ENCODE measurements at places on chromosomes 11 and 22.

DNA sequence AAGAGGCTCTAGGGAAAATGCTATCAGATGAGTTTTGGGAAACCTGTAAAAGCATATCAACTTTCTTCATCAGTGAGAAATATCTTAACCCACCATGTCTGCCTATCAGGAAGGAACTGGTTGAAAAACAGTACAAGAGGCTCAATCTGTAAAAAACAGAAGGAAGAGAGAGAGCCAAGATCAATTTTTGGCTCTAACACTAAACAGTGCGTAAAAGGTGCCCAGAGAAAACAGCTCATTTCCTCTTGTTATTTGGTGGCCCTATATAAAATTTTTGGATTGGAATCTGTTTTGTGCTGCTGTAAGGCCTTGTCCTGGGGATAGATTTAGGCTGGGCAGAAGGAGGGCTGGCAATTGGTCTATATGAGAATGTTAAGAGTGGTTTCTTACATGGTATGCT is 12.1 kb downstream of the MS4A2 start:
- peak; percentile 25 for DNase-seq

- DNase-seq = peak; percentile 26
Measured at GRCh38 chr22:41445129-41446056, 1.2 kb downstream of the TOB2 start.

- no peak for DNase-seq
Measured at GRCh38 chr11:14751975-14752407, 108.4 kb downstream of the PDE3B start.

- DNase-seq = no peak
Measured at GRCh38 chr11:47469361-47470179, 20.6 kb upstream of the RAPSN start.

GRCh38 chr11:62710001-62710345 is 2.5 kb downstream of the GNG3 start:
- peak; percentile 55 for DNase-seq

DNA sequence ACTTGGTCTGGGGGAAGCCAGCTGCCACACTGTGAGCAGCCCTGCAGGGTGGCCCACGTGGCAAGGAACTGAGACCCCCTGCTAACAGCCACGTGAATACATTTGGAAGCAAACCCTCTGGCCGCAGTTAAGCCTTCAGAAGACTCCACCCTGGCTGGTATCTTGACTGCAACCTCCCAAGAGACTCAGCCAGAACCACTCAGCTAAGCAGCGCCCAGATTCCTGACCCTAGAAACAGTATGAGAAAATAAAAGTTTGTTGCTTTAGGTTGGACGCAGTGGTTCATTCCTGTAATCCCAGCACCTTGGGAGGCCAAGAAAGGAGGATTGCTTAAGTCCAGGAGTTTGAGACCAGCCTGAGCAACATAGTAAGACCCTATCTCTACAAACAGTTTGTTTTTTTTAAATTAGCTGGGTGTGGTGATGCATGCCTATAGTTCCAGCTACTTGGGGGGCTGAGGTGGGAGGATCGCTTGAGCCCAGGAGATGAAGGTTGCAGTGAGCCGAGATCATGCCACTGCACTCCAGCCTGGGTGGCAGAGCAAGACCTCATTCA is 8.7 kb downstream of the ZMAT5 start:
- no peak for DNase-seq

DNA sequence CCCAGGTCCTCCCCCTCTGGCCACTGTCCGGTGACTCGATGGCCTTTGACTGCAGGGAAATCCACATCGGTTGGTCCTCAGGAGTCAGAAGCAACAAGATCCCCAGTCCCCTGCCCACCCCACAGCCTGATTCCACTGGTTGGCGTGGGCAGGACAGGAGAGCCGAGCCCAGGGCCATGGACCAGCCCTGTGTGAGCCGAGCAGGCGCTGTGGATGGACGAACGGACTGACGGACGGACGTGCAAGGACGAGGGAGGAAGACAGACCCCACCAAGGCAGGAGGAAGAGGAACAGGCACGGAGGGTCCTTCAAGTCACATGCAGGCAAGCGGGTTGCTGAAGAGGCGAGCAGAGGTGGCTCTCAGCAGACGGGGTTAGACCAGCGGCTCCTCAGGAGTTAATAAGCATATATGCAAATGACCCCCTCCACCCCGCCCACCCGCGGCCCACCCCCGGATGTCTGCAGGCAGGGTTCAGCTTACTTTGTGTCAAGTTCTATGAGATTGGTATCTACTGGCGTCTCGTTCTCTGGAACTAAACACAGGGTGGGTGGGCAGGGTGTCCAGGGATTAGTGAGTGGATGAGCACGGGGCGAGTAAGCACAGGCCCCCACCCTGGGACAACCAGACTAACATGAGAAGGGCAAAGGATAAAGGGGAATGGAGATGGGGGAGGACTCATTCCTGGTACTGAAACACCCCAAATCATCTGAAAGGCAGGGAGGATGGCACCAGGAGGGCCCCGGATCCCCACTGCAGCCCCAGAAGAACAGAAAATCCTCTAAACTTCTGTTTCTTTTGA is 26.8 kb downstream of the TPBGL start:
- DNase-seq = no peak
